A549 (cell line): ENCODE measurements at places on chromosomes 2 and 18.

- DNase-seq, result no peak
Measured at GRCh38 chr2:63048367-63049171, 2.1 kb upstream of the OTX1 start.

- no peak for DNase-seq
Measured at GRCh38 chr2:122389694-122390093, 634.2 kb downstream of the TSN start.

GRCh38 chr18:75696391-75696790 lies 268.9 kb upstream of the SMIM21 start:
- DNase-seq, result no peak

DNA sequence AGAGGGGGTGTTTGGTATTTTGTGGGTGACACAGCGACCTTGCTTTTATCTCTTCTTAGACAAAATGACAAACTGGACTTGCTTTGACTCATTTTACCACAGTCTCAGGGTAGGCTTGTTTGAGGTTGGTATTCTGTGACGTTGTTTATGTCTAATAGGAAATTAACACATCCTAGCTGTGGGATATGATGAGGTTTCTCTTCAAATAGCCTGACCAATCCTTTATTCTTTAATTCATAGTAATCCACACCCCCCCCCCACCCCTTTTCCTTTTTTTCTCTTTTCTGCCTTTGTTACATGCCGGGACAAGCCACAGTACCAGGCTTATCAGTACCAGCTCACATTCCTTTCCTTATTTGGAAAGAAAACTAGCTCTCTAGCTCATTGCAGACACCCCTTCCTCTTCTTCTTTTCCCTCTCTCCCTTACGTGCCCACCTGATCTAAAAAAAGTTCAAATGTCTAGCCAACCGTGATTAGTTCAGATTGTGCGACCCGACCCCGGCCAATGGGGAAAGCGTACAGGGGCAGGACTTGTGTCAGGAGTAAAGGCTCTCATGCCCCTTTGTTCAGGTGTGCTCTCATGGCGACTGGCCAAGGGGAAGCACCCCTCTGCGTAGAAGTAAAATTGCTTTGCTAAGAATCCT lies 52.2 kb upstream of the PTPRM start:
- no peak for DNase-seq
